ENCODE measurements at places on chromosomes 12 and 14.

DNA sequence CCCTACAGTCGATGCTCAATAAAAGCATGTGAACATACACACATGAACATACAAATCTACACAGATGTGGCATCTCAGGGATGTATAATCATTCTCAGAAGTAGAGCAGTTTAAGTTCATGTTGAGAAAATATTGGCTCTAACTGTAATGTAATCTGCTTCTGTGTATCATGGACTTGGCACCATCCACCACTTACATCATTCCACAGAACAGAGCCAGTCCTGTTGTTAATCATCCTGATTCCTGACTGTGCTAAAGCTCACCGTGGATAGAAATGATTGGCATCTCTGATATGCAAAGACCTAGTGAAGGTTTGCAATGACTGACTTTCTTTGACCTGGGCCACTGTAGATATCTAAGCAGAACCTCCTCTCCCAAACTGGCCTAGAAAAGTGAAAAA is 1141.3 kb downstream of the BCL11B start:
- no peak for DNase-seq

DNA sequence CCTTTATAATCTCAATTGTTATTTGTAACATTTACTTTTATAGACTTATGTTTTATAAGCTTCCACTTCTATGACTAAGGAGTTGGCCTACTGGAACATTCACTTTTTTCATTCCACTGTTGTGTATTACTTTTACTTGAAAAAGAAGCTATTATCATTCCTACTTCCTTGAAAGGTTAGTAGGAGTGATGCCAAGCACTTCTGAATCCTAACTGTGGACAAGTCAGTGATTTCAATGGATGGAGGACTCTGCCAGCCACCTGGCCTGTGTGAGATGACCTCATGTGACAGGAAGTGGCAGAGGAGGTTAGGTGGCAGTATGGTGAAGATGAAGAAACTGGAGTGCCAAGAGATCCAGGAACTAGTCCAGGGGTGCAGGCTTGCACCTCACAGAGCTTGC is 46.0 kb downstream of the TECPR2 start:
- DNase-seq = no peak

DNA sequence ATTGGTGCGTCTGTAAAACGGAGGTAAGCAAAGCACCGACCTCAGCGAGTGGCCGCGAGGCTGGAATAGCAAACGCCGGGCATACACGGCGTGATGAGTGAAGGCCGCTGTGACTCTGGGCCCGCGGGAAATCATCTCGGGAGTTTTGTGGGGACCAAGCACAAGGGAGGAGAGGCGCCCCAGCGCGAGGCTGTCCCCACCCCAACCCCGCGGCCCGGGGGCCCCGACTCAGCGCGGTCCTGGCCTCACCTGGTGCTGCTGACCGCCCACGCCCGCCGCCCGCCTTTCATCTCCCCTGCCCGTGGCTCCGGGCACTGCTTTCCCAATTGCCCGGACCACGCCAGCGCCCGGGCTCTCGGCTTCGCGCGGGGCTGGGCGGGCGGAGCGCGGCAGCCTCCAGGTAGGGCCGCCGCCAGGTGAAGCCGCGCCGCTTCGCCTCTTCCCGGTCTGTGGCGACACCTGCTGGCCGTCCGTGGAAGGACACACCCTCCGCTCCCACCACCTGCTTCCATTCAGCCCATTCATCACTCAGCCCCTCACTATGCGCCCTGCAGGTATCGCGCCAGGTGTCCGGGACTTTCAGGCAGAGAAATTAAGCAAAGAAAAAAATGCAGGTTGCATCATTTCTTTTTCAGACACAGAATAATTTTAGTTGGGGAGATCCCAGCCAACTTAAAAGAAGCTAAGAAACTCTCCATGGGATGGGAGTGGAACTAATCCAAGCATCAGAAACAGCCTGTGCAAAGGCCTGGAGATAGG is 360.4 kb downstream of the MED13L start:
- peak; percentile 96 for DNase-seq

DNA sequence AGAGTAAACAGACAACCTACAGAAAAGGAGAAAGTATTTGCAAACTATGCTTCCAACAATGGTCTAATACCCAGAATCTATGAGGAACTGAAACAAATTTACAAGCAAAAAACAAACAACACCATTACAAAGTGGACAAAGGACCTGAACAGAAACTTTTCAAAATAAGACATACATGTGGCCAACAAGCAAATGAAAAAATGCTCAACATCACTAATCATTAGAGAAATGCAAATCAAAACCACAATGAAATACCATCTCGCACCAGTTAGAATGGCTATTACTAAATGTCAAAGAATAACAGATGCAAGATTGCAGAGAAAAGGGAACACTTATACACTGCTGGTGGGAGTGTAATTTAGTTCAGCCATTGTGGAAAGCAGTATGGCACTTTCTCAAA is 125.8 kb downstream of the C12orf42 start:
- DNase-seq = no peak

GRCh38 chr12:52558781-52559445 is 6.0 kb upstream of the KRT71 start:
- DNase-seq = no peak

DNA sequence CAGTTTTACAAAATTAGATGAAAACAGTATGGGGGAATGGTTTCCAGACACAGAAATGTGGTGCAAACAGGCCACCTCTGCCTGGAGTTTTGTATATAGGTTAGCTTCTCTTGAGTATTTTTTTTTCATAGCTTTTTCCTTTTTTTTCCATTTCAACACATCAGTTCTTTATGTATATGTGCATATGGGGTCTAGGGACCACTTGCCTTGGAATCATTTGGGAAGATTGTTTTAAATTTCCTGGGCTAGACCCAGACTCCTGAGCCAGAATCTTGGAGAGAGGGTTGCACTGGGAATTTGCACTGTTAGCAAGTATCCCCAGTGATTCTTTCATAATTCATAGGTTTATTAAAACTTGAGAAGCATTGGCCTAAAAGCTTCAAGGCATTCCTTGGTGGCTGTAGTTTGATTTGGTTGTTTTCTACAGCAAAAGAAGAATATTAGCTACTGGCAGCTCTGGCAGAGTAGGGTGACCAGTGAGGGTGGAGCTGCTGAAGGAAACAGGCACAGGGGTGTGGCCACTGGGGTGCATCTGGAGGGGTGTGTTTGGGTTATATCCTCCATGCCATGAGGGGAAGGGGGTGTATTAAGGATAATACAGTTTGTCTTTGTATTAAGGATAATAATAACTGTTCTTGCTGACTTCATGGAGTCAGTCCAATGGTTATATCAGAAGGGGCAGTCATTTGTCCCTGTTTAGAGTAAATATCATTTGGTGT is 22.8 kb downstream of the PPP1R36 start:
- DNase-seq = no peak

DNA sequence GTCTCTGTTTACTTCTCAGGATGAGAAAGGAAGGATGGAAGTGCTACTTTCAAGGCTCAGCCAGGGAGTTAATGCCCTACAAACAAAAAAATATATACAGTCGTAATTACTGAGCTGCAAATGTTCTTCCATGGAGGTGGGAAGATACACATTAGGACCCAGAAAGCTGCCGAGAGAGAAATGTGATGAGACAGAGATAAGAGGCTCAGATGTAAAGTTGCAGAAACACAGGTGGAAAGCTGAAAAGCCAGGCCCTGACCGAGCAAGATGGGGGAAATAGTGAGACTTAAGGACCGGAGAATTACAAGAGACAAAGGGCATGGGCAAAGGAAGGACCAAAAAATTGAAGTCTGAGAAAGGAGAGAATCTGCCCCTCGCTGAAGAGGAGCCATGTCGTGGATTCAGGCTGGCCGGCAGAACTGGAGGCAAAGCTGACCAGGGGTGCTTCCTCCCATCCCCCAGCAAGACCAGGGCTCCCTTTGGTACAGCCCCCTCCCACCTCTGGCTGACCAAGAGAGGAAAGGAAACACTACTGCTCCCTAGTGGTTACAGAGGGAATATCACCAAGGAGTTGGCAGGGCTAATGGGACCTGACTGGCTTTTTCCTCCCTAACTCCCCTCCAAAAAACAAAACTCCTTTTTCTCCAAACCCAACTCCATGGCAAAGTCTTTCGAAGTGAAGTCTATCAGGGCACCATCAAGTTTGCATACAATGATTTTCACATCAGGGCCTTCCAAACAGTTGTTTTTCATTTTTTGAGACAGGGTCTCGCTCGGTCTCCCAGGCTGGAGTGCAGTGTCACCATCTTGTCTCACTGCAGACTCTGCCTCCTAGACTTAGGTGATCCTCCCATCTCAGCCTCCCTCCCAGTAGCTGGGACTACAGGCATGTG is 12.1 kb downstream of the ZFHX2 start:
- peak; percentile 78 for DNase-seq

DNA sequence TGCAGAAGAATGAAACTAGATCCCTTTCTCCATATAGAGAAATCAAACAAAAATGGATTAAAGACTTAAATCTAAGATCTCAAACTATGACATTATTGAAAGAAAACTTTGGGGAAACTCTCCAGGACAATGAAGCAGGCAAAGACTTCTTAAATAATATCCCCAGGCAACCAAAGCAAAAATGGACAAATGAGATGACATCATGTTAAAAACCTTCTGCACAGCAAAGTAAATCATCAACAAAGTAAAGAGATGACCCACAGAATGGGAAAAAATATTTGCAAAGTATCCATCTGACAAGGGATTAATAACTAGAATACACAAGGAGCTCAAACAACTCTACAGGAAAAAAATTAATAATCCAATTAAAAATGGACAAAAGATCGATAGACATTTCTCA is 101.0 kb downstream of the RALGAPA1 start:
- DNase-seq = no peak

Measured in iPS-NIHi11 (cell line).